ENCODE measurements at places on chromosomes 7 and 10.

DNA sequence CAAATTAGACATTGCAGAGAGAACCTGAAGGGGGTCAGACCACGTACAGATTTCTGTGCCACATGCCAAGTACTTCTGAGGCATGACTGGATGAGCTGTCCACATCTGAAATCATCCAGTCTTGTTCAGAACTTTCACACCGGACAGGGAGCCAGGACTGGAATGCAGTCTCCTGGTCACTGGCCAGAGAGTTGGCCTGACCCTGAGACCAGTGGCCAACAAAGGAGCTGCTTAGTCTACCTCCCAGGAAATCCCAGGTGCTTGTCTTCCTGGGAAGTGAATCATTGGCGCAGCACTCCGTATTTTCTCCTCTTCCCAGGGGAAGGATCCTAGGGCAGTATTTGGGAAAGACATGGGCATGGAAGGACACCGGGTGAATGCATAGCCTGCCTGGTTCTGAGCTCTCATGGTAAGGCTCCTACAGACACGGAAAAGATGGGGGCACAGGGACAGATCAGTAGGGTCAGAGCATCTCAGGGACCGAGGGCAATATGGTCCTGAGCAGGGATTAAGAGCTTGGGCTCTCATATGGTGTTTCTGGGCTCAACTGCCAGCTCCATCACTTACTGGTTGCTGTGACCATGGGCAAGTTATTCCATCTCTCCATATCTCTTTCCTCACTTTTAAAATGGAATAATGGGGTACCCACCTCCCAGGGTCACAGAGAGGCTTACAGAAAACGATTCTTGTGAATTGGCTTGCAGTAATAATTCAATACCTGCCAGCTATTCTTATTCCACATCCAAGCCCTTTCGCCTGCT is 1.3 kb upstream of the SCD start:
- no peak for DNase-seq

DNA sequence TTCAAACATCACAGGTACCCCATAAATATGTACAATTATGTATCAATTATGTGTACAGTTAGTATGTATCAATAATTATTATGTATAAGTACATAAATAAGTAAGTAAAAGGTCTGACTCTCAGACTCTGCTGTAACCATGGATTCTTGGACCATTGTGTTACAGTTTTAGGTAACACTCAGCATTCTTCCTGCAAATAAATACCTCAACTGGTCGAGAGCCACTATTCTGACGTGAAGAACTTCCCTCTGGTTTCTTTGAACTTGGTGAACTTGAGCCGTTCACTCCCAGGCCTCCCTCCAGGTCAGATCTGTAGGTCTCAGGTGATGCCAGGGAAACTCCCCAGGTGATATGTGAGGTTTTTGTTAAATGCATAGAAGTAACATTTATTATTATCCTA is 191.8 kb upstream of the PLXNA4 start:
- no peak for DNase-seq

DNA sequence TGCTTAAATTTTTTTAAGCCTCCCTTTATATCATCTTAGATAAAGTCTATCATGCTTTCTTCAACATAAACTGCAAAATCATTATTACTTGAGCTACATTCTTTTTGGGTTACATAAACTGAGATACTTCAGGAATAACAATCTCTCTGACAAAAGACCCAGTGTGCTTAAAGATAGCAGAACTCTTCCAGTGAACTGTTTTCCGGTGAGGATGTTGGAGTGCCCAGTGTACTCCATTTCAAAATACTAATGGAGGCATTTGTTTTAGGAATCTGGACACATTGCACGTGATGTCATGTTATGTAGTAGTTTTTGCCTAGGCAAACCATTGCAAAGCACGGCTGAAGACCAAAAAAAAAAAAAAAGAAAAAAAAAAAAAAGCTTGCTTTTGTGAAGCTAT is 388.2 kb upstream of the CELF2 start:
- DNase-seq, result no peak

- no peak for DNase-seq
These were observed 417.0 kb downstream of the TYW1 start for GRCh38 chr7:67413670-67414069.

Data from activated CD4-positive, alpha-beta T cell treated with anti-CD3 and anti-CD28 coated beads, Interleukin-2, amount 50 U/mL, for 1 hour (primary cell).